ENCODE measurements at places on chromosomes 1 and 21.

- DNase-seq, result peak; percentile 55
Observed at GRCh38 chr1:156852418-156852874, 6.5 kb downstream of the INSRR start.

DNA sequence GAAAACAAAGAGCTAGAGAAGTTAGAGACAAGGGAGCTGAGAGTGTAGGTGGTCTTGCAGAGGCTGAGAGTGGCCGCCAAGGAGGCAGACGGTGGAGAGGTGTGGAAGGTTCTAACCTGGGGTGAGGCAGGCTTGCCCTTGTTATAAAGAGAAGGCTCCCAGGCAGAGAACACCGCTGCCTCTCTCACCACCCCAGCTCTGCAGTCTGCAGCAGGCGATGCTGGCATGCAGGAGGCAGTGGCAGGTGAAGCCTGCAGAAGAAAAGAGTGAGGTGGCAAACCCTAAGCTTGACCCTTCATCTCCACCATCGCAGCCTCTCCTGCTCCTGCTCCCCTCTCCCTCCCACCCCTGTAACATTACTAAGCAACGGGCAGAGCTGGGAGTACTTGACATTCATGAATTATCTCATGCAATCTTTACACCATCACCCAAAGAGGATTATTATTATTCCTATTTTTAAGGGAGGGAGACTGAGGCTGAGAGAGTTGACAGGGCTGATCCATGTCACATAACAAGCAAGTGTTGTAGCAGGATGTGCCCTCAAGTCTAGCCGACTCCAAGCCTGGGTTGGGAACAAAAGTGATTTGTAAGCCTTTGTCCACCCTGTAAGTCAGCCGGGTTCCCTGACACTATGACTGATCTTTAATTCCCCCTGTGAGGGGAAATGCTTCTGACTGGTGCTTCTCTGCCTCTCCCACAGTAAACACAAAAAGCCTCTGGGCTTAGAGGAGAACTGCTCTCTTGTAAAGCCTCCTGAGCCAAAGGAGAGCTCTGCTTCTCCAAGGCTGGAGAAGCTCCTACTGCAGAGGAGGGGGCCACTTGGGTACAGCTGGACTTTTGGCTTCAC, 36.1 kb downstream of the KANK4 start:
- no peak for DNase-seq

GRCh38 chr1:8094481-8095241, 68.6 kb upstream of the ERRFI1 start:
- DNase-seq, result peak; percentile 93

DNA sequence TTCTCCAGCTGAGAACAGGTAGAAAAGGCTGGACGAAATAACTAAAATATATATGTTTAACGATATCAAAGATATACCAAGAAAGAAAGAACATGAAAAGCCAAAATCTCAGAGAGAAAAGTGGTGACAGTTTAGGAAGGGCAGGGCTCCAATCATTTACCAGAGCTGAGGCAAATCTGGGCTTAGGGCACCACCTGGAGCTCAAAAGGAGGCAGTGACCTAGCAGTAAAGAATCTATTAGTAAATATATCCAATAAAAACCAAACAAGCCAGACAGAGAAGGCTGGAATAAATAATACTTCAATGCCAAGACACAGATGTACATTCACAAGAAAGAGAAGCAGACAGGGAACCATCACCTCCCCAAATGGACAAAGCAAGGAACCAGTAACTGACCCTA, 43.5 kb downstream of the CHIA start:
- DNase-seq, result peak; percentile 69

GRCh38 chr1:115068826-115069585, 20.3 kb downstream of the TSPAN2 start:
- peak; percentile 16 for DNase-seq
